Fibroblast of skin of scalp (primary cell): ENCODE measurements at places on chromosomes 1 and 21.

GRCh38 chr1:207813512-207813881 is 61.6 kb downstream of the CD46 start:
- DNase-seq, result no peak

GRCh38 chr1:111236806-111237205 is 9.3 kb downstream of the CHI3L2 start:
- DNase-seq, result no peak

- DNase-seq, result no peak
Measured at GRCh38 chr1:2101946-2102345, 51.7 kb downstream of the PRKCZ start.

DNA sequence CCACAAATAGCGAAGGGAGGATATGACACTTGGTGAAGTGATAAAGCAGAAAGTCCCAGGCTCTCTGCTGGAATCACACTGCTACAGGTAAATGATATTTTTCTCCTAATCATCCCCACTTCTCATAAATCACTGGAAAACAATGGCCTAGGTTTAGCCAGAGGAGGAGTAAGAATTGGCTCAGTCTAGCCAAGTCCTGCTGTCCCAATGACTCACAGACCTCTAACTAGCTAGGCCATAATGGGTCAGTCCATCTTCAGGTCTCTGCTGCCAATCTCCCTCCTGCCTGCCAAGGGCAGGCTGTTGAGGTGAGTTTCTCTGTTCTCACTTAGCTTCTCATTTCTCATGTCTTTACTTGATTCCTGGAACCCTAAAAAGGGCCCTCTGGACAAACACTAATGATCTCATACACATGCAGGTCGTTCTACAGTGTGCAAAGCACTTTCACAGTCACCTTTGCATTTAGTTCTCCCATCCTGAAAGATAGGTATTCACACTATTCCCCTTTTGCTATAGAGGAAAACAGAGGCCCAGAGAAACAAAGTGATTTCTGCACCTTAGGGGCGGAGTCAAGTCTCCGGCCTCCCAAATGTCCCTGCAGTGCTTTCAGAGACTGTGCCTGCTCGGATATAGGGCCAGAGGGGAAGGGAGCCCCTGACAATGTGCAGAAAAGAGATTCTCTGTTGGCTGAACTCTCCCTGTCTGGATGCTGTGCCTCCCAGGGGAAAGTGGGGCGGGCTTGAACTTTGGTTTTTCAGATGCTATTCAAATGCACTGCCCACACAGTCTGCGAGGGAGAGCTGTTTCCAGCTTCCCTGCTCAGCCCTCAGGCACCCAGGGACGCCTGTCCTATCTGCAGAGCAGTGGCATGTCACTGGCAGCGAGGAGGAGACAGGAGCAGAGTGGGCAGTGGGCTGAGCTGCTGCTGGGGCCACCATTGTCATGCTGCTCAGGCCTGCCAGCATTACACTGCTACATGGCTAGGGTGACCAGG is 3.9 kb upstream of the CDK18 start:
- no peak for DNase-seq

DNA sequence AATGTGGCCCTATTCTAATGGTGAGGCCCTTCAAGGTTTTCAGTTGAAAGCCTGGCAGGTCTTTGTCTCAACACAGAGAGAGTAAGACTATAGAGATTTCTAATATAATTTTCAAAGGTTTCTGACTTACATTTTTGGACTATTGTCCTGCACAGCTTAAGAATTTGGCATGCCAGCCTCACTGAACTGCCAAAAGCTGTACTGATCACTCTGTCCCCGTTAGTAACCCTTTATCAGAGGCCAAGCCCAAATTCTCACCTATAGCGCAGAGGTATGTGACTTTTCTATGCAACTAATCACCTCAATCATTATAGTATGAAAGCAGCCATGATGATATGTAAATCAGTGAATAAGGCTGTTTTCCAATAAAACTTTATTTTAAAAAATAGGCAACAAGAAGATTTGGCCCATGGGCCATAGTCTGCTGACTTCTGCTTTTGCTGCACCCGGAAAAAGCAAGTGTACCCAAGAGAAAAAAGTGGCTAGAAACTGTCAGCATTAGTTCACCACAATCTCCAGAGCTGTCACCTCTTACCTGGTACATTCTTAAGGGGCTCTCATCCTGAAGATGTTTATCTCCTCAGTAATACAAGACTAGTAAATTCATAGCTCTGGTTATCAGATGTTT is 85.4 kb downstream of the PIGK start:
- DNase-seq, result no peak

DNA sequence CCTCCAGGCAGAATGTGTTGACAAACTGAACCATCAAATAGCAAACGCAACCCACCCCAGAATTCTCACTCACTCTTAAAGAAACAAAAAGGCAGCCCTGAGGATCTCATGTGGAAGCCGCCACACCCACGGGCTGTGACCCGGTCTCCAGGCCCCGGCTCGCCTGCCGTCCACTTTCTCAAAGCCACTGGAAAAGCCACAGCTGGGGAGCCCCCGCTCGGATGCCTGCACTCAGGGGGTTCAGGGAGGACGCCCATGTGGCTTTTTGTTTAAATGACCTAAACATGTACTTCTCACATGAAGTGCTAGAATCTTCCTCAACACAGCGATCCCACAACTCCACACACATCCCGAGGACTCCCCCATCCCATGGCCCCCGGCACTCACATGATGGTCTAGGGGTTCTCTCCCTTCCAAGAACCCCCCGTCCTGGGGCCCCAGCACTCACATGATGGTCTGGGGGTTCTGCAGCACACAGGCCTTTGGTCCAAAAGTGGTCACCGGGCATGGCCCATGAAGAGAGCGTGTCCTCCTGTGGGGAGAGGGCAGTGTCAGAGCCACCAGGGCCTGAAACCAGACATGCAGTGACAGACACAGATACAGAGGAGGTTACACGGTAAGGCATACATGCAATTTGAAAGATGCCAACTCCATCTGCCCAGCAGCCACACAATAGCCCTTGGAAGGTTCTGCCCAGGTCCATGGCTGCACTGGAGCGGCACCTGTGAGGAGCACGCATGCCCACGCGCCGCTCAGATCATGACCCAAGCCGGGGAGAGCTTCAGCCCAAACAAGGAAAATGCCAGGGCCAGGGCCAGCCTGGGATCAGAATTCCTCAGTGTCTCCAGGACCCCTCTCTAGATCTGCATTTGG is 16.5 kb downstream of the NADK start:
- DNase-seq, result no peak

DNA sequence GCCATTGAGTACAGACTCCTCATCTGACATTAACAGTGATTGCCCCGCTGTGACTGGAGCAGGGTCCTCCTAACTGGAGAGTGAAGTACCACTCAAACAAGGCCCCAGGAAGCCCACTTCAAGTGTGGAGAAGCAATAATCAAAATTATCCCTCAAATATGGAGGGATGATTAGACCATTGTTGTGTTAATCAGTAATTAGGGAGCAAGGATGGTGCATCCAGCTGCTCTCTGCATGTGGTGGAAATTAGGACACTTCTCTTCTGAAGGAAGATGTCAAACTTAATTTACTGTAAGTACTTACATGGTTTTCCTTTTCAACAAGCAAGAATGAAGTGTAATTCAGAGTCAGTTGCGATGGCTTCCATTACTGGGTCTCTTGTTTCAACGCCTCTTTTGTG is 3.4 kb upstream of the ZP4 start:
- DNase-seq, result no peak

- no peak for DNase-seq
Measured at GRCh38 chr1:28518745-28519341, 13.0 kb downstream of the RCC1 start.

DNA sequence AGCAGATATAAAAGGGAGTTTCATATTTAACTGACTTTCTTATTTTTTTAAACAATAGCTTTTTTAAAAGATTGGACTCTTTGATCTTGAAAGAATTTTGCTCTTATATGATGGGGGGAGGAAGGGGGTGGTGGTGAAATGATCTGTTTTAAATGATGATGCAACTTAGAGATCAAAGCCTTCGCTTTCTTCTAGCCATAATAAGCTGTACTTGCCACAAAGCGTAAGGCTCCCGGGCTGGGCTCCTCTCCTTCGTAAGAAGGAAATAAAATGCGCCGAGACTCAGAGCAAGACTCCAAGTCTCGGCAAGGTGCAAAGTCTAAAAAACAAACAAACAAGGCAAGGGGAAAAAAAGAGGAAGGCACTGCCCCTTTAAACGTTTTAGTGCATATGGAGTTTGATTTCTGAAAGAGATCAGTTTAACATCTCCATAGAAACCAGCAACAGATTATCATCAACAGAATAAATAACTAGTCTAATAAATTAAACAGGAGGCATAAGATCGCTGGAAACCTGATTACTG is 3.3 kb downstream of the CASZ1 start:
- no peak for DNase-seq

GRCh38 chr21:46634427-46634826 is 1.0 kb upstream of the PRMT2 start:
- DNase-seq, result no peak

GRCh38 chr1:56910441-56910985 is 55.3 kb downstream of the C8B start:
- no peak for DNase-seq

GRCh38 chr1:7383671-7384520 is 387.2 kb upstream of the VAMP3 start:
- DNase-seq, result no peak

DNA sequence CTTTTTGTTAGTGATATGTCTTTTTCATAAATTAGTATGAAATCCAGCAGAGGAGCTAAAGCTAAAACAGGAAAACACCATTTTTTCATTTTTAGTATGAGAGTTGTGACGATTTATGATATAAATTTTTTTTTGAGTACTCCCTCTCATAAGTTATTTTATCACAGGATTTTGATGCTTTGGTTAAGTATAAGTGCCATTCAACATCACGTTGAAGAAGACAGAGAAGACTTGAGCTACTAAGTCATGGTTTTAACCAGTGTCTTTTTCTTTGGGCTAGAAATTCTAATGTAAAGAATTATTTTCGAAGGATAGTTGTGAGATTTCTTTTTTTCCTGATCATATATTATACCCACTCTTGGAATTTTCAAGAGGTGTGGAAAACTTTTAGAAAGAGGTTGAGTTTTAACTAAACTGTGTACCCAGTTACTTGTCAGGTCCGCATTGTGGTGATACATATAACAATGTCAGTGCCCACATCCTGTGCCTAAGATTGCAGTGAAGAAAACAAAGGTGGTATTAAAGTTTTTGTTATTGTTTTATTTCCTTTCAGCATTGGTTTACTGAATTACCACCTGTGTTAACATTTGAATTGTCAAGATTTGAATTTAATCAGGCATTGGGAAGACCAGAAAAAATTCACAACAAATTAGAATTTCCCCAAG is 93.8 kb downstream of the USP25 start:
- no peak for DNase-seq

GRCh38 chr1:99598738-99599411 is 47.0 kb upstream of the PALMD start:
- peak; percentile 17 for DNase-seq

DNA sequence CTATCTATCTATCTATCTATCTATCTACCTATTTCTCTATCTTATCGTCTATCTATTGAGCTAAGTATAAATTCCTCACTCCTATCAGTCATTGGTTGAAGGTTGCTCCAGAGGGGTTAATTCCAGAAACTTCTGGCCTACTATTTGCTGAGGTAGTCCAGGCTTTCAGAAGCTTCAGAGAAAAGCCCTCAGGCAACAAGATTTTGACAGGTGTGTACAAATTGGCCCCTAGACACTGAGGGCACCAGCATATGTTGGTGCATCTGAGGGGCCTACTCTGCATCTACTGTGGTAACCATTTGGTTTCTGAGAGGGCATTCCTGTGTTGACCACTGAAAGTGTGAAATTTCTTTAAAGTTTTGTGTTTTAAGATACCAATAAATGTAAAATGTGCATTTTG is 265.2 kb upstream of the B3GALT2 start:
- DNase-seq, result no peak

DNA sequence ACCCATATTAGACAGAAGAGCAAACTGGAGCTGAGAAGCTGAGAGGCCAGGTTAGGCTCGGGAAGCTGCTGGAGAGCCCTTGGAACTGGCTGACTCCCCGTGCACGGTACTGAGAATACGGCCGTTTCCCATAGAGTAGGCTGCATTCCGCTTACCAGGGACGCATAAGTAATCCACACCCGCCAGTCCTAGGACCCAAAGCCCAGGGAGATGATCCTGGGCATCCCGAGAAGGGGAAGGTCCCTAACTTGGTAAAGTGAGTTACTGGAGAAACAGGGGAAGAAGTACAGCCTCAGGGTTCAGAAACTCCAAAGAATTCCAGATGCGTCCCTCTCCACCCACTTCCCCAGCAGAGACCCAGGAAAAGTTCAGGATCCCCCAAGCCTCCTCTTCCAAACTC is 1.3 kb downstream of the LRRC38 start:
- DNase-seq, result no peak

DNA sequence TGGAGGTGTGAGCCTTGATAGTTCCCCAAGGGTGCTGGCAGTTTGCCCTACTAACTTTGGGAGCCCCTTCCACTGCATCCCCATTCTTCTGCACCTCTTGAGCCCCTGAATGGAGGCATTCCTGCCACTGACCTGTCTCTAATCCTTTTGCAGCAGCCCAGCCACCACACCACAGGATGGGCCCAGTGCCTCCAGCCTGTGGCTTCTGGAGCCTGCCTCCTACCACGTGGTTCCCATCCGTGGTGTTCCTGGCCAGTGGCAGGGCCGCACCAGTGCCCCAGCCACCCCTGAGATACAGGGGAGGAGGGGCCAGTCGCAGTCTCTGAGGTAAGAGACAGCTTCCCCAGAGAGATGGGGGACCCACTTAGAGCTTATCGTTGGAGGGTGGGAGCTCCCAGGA is 14.4 kb downstream of the INAVA start:
- DNase-seq, result no peak

DNA sequence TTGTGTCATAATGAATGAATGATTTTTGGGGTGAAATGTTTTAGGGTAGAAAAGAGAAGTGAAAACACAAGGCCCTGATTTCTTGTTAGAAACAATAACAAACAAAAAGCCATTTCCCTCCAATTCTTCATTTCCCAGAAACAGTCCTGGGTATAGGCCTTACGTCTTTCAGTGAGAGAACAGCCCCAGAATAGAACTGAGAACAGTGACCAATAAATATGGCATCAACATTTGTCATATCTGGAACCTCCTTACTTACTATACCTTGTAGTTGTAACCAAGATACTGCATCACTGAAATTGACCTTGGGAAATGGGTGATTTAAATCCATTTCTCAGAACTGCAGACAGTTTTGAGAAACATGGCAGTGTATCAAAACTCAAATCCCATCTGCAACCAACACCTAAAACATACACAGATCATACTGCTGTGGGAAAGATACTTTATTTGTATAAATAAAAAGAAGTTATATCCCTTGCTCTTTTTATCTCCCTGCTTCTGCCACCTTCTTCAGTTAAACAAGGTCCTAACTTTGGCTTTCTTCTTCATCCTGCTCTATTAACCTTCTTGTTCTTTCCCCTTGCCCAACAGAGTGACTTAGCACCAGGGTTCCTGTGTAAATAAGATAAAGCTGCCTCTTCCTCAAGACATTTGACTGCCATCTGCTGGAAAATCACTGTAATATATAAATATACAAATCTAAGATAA is 19.5 kb downstream of the XKR8 start:
- peak; percentile 68 for DNase-seq

- no peak for DNase-seq
Measured at GRCh38 chr1:2805801-2806430, 4.4 kb upstream of the TTC34 start.

- DNase-seq, result no peak
Measured at GRCh38 chr1:151565502-151566189, 25.5 kb downstream of the TUFT1 start.
